ENCODE measurements at places on chromosomes 5 and 9.

DNA sequence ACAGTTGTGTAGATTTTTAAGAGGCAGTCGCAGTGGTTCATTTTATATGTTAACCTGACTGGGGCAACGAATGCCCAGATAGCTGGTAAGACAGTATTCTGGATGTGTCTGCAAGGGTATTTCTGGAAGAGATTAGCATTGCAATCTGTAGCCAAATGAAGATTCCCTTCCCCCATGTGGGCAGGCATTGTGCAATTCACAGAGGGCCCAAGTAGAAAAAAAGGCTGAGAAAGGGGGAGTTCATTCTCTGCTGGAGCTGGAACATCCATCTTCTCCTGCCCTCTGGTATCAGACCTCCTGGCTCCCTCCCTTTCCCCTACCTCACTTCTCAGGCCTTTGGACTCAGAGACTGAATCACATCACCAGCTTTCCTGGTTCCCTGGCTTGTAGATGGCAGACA lies 70.6 kb downstream of the TENT4A start:
- H3K4me1 ChIP-seq: no peaks in the 10 kb centered on the region
- no peaks in the 10 kb centered on the region for H3K36me3 ChIP-seq
- no peak overlapping the region for H3K4me3 ChIP-seq

DNA sequence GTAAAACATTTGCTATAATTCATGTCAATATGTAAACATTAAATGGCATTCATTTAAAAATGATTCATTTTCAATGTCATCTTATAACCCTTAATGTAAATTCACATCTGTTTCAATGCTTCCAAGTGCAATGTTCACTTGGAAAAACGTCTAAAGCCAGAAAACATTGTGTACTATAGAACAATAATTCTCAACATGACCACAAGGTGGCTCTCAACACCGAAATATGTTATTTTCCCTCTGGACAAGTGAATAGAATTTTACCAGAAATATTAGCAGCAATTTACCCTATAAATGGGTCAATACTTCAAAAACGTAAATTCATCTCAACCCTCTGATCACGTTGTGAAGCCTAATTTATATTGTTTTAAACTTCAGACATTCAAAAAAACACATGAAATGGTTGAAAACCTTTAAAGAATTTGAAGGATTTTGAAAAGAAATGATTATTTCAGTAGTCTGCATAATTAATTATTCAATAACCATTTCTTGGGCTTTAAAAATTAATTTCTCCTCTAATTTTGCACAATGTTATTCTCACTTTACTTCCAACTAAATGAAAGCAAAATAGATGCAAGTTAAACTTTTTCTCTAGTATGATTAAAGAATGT lies 11.0 kb downstream of the CDH10 start:
- no peak overlapping the region for H3K27ac ChIP-seq
- no peak overlapping the region for H3K4me3 ChIP-seq
- H3K36me3 ChIP-seq: no peaks in the 10 kb centered on the region

- no peak for DNase-seq
- no peak overlapping the region for H3K27ac ChIP-seq
- peaks cover under 1% of the 10 kb centered on the region for H3K4me1 ChIP-seq
- H3K36me3 ChIP-seq: no peaks in the 10 kb centered on the region
- H3K4me3 ChIP-seq: no peak overlapping the region
These were observed 6.3 kb downstream of the C5orf15 start for GRCh38 chr5:133962131-133962530.

- H3K4me1 ChIP-seq: no peaks in the 10 kb centered on the region
- H3K36me3 ChIP-seq: no peaks in the 10 kb centered on the region
- DNase-seq: peak; percentile 5
- no peaks in the 10 kb centered on the region for H3K27me3 ChIP-seq
These were observed 687 bp downstream of the LYSMD3 start for GRCh38 chr5:90528601-90529193.

DNA sequence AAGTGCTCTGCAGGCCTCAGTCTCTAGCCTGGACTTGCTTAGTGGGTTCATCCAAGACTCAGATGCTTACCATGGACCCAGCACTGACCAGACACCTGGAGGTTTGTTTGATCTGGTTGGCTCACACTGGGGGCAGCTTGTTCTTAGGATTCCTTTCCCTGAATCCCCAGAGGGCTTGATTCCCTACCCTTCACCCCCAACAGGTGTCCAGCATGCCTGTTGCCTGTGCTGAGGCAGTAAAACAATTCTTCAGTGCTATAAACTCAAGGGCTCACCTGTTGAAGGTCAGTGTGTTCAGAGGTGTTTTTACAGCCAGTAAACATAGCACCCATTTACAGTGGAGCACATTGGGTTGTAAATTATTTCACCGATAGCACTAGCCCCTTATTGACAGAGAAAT lies 123.8 kb upstream of the KLF4 start:
- H3K27ac ChIP-seq: no peak overlapping the region
- no peaks in the 10 kb centered on the region for H3K36me3 ChIP-seq
- no peaks in the 10 kb centered on the region for H3K27me3 ChIP-seq
- no peak for DNase-seq
- no peak overlapping the region for H3K4me3 ChIP-seq

DNA sequence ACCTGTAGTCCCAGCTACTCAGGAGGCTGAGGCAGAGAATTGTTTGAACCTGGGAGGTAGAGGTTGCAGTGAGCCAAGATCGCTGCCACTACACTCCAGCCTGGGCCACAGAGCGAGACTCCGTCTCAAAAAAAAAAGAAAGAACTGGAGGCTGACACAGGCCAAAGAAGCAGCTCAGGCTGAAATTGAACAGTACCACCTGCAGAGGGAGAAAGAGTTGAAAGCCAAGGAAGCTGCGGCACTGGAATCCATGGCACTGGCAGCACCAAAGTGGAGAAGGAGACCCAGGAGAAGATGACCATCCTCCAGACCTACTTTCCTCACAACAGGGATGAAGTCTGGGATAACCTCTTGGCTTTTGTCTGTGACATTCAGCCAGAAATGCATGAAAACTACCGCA lies 11.3 kb upstream of the TMEM141 start:
- H3K27ac ChIP-seq: no peak overlapping the region
- no peaks in the 10 kb centered on the region for H3K27me3 ChIP-seq
- H3K4me3 ChIP-seq: no peak overlapping the region
- no peak for DNase-seq
- no peaks in the 10 kb centered on the region for H3K36me3 ChIP-seq

DNA sequence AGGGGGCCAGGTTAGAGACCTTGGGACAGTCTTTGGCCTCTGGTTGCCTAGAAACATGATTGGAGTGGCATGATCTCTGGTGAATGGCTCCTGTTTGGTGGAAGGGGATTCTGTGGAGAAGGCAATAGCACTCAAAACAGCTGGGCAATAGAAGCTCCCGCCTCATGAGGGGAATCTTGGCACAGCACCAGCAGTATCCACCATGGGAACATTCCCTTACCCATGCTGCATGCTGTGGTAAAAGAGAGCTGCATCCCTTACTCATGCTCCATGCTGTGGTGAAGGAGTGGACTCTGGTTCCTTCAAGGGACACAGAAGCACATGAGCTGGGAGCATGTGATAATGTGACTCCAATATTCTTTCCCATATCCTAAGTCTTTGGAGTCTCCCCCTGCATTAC lies 160.6 kb downstream of the PJA2 start:
- H3K36me3 ChIP-seq: no peaks in the 10 kb centered on the region
- H3K27ac ChIP-seq: no peak overlapping the region
- no peaks in the 10 kb centered on the region for H3K4me1 ChIP-seq
- no peaks in the 10 kb centered on the region for H3K27me3 ChIP-seq
- DNase-seq: no peak
- no peak overlapping the region for H3K4me3 ChIP-seq

DNA sequence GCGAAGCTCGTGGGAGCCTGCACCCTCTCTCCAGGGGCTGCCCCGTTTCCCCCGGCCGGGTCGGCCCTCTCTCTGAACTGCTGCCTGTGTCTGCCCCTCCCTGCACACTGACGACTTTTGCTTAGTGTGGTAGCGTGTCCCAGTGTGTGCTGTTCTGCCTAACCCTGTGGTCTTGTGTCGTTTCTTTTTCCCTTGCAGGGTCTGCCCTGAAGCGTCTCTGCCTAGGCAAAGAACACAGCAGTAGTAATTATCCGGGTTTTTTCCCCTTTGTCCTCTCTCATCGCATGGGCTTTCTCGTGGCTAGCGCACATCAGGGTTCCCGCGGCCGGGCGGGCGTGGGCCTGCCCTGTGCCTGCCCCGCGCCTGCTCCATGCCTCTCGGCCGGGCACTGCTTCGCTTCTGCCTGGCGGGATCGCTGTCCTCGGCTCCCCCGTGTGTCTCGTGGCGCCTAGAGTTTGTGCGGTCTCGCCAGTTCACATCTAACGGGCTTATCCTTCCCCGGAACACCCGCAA lies 122.7 kb downstream of the WNK2 start:
- no peaks in the 10 kb centered on the region for H3K4me1 ChIP-seq
- no peaks in the 10 kb centered on the region for H3K36me3 ChIP-seq
- H3K27me3 ChIP-seq: no peaks in the 10 kb centered on the region
- no peak overlapping the region for H3K27ac ChIP-seq
- DNase-seq: no peak
